K562 (cell line): ENCODE measurements at places on chromosomes 16 and 17.

DNA sequence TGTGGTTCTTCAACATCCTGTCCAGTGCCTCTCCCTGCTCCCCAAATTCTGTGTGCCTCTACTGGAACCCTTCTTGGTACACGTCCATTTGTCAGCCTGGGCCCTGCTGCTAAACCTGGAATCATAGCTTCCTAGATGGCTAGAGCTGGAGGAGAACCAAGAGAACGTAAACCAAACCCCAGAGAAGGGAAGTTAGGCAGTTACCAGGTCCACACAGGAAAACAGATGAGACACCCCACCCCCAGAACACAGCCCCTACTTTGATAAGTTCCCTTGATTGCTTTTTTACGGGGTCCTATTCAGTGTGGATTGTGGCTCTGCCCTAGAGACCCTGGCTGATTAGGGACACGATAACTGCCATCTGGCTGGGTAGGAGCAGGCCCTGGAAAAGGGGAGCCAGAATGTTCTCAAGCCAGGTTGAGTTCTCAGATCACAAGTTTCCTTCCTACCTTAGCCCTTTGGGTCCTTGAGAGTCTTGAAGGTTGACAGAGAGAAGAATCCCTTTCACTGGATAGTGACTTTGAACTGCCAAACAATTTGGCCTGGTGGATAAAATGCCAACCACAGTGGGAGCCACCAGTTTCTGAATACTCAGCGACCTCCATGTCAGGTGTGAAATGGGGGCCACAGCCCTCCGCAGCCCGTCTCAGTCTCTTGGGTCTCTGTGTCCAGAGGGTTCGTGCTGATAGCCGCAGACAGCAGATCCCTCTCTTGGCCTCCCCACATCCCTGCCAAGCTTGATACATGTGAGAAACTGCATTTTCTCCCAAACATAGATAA, 7.9 kb downstream of the TBX4 start:
- DNase-seq: no peak

- no peak for DNase-seq
Measured at GRCh38 chr16:83818276-83818675, 10.5 kb downstream of the HSBP1 start.

DNA sequence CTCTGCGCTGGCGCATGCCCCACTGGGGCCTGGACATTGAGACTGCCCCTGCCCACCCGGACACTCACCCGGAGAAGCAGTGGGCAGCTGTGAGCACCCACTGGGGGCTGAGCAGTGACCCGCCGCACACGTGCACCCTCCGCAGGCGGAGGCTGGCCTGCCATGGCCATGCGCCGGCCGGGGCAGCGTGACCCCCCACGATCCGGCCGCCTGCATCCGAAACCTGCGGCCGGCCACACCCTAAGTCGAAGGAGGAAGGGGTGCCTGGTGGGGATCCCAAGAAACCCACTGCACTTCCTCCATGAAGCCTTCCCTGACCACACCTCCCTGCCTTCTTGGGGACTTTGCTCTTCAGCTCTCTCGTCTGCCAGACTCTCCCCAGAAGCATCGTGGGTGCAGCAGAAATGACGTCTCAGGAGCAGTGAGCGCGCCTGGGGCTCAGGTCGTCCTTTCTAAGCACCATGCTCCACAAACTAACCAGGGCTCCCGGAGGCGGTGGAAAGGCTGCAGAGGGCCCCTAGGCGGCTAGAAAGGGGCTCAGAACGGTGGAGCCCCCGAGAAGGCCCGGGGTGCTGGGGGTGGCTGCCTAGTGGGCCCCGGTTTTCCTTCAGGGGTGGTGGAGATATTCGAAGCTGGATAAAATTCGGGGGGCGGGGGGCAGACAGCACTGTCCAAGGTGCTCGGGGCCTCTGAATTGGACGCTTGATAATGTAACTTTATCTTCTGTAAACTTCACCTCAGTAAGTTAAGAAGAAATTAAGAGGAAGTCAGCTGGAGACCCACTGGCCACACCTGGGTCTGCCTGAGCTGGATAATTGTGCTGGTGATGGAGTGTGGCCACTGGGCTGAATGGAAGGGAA, 1.5 kb downstream of the TPSG1 start:
- no peak for DNase-seq

- DNase-seq: no peak
Measured at GRCh38 chr16:50521246-50521900, 26.8 kb upstream of the NKD1 start.

- DNase-seq: no peak
Measured at GRCh38 chr16:13684819-13685563, 235.0 kb upstream of the ERCC4 start.

DNA sequence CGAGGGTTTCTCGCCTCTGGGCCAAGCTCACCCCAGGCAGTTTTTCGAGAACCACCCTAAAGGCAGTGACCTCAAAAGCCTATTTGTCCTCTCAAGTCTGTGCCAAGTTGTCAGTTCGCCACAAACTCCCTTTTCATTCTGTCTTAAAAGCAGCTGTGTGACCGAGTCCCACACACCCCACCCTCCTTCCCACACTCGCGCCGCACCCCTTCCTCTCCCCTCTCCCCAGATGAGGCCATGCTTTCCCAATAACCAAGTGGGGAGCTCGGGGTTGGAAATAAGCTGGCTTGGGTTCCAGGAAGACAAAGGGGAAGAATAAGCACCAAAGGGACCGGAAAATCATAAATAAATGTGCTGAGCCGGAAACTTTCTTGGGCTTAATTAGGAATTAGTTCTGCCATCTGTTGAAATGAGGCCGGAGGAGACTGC, 36.7 kb downstream of the GRIN2C start:
- no peak for DNase-seq

- DNase-seq: no peak
Measured at GRCh38 chr17:76646712-76647111, 3.2 kb upstream of the ST6GALNAC1 start.

GRCh38 chr17:1002412-1002753, 5.5 kb downstream of the TIMM22 start:
- DNase-seq: no peak

DNA sequence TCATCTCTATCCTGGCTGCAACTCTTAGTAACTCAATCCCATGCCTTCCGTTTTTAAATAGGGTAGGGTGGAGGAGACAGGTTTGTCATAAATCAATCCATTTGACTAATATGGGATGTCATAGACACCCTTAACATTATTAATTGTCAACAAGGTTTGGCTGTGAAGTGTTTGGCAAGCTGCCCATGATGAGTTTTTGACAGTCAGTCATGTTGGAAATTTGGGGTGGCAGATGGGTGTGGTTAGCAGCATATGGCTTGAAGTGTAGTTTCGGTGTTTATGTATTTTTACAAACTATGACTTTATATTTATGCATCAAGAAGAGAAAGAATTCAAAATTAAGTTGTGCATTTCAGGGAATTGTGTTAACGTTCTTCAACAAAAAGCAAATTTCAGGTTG, 221.8 kb upstream of the CDH5 start:
- no peak for DNase-seq

- DNase-seq: no peak
Measured at GRCh38 chr16:70687671-70688245, 1.9 kb upstream of the MTSS2 start.

GRCh38 chr16:3051494-3051893, 5.1 kb downstream of the MMP25 start:
- no peak for DNase-seq

- no peak for DNase-seq
Measured at GRCh38 chr16:63363738-63364137, 1327.5 kb upstream of the CDH8 start.

DNA sequence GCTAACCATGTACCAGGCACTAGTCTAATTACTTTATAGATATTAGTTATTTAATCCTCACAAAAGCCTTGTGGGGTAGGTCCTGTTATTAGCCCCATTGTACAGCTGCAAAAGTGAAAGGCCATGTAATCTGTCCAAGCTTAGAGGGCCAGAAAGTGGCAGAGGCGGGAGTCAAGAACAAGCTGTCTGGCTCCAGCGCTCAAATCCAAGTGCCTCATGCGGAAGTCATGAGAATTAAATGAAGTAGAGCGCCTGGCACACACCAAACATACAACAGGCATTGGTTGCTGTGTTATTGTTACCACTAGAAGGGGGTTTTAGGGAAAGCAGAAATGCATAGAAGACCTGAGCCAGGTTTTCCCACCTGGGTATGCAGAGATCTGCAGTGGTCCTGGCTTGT, 1.2 kb downstream of the AQP8 start:
- DNase-seq: no peak

GRCh38 chr16:20923876-20924275, 23.3 kb downstream of the LYRM1 start:
- DNase-seq: no peak

DNA sequence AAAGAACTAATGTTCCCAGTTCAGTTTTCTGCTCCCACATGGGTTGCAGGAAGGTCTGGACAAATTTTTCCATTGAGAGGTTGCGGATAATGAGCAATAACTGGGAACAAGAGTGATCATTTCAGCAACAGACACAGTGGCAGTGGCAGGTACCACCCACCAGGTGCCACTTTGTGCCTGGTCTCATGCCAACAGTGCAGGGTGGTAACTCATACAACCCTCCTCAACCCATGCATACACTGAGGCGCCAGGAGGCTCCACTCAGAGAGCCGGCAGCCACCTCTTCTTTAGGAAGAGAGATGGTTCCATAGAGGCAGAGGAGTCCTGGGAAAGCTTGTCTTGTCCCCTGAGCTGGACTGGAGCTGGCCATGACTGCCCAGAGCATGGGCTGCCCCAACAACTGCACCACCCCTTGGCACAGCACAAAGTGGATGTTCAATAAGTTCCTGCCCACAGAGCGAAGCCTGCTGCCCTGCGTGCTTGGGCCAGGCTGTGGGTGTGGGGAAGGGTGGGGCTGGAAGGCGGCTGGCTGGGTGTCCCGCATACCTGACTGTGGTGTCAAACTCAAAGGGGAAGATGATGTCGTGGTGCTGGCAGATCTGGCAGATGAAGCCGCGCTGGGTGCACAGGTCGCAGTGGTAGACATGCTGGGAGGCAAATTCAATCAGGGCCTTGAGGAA, 6.4 kb upstream of the ARHGAP27 start:
- no peak for DNase-seq

DNA sequence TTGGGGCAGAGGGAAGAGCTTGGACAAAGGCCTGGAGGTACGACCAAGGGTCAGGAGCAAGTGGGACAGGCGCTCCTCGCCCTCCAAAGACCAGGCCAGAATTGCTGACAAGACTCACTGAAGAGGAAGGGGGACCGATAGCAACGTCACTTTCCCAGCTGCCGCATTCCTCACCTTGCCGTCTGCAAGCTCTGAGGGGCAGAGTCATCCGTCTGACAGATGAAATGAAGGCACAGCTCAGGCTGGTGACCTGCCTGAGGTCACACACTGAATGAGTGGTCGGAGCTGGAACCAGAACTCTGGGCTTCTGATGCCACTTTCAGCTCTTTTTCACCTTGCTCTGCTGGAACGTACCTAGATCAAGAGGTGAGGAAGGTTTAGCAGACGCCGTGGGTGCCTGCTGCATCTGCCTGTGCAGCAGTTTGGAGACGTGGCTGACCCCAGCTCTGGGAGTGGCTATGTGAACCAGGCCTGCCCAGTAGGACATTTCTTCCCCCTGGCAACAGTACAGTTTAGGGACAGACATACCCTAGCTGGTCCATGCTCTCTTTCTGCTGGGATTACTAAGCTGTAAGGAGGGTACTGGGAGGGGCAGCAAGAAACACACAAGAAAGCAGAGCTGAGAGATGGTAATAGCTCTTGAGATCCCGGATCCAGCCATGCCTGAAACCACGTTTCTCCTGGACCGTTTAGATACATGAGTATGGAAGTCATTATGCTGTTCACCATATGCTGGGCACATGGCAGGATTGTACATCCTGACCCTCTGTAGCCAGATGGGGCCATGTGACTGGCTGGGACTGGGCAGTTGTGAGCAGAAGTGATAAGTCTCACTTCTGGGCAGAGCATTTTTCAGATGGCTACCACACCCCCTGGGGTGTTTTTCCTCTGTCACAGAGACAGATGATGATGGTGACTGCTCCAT, 50.9 kb downstream of the IL21R start:
- no peak for DNase-seq

- DNase-seq: no peak
Measured at GRCh38 chr16:26700250-26700649, 366.5 kb upstream of the C16orf82 start.

DNA sequence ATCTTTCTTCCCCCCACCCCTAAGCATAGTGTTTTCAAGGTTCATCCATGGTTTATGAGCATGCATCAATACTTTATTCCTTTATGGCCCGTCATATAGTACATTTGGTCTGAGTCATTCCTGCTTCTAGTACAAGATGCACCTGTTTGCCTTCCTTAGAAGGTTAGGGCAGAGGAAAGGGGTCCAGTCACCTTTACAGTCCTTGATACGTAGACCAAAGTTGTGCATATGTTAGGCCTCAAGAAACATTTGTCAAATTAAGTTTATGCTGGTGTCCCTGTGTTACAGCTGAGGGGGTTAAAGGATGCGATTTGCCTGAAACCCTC, 1.4 kb downstream of the CYB5D2 start:
- no peak for DNase-seq

- no peak for DNase-seq
Measured at GRCh38 chr17:73797594-73798110, 153.4 kb upstream of the SDK2 start.

DNA sequence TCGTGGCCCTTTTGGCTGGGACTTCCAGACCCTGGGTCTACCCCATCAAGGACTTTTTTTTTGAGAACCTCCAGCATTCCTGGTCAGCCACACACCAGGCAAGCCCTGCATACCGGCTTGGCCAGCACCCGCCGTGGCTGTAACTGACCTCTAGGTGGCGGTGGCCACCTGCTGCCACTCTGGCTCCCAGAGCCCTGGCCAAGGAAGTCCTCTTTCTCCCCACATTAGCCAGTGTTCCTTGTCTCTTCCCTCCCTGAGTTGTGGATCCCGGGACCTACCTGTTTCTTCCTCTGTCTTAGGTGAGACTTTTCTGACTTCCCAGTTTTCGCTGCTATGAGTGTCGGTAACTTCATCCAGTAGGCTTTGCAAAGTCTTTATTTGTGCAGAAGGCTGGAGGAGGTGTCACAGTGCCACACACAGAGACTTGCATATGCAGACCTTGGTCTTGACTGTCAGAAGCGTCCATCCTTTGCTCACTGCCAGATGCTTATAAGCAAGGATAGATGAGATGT, 348.3 kb downstream of the CPPED1 start:
- peak; percentile 59 for DNase-seq

- DNase-seq: no peak
Measured at GRCh38 chr16:75218256-75219076, at the start of gene CTRB1. Gene CTRB1, plus strand, starts transcription at chr16:75218988. Its CDS starts 20 bp downstream, at chr16:75219008.

- DNase-seq: no peak
Measured at GRCh38 chr17:44792276-44792675, 33.5 kb downstream of the ADAM11 start.

GRCh38 chr16:81477697-81478693, 33.4 kb downstream of the CMIP start:
- DNase-seq: no peak
